ENCODE measurements at places on chromosomes 2 and 18. TPM values are rescaled to one million over a fixed set of nuclear protein-coding genes. Genes with fewer than 3 reads are reported as not detected.
A peak's percentile ranks its signal among the peaks of the same experiment; 100 is the strongest.

DNA sequence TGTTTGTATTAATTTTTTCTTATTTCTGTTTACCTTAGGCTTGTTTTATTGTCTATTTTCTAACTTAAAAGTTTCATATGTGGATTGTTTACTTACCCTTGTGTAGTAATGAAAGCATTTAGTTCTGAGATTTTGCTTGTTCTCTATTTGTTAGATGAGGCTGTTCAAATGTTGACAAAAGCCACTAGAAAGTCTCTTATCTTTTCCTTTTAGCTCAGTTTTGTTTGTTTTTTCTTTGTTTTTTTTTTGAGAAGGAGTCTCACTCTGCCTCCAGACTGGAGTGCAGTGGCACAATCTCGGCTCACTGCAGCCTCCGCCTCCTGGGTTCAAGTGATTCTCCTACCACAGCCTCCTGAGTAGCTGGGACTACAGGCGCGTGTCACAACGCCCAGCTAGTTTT lies 30.9 kb downstream of the USP14 start:
- DNase-seq = no peak

GRCh38 chr18:75251466-75251865 lies 40.9 kb downstream of the TSHZ1 start:
- no peak for DNase-seq

Gene DLX2
- not detected for total RNA-seq

- DNase-seq = peak; percentile 44
Observed at GRCh38 chr2:84946204-84947009, 24.6 kb upstream of the KCMF1 start.

DNA sequence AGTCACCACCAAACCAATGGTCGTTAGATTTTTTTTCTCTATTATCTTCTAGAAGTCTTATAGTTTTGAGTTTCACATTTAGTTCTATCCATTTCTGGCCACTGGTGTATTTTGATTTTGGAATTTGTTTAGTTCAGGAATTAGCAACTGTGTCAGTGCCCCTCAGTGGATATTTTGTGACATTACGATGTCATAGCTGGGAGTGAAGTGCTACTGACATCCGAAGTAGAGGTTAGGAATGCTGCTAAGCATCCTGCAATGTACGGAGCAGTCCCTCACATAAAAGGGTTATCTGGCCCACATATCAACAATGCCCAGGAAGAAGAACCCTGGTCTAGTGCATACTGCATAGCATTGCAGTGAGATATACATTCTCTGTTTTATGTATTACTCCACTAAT lies 157.4 kb upstream of the RGPD4 start:
- DNase-seq = no peak

Gene C2orf66
- not detected for total RNA-seq

- DNase-seq = no peak
Observed at GRCh38 chr2:128326346-128326745, 7.7 kb upstream of the HS6ST1 start.
